ENCODE measurements at places on chromosomes 1 and 21.
A peak's percentile ranks its signal among the peaks of the same experiment; 100 is the strongest.

- no peak for DNase-seq
Observed at GRCh38 chr1:67545364-67545763, 115.2 kb upstream of the SERBP1 start.

DNA sequence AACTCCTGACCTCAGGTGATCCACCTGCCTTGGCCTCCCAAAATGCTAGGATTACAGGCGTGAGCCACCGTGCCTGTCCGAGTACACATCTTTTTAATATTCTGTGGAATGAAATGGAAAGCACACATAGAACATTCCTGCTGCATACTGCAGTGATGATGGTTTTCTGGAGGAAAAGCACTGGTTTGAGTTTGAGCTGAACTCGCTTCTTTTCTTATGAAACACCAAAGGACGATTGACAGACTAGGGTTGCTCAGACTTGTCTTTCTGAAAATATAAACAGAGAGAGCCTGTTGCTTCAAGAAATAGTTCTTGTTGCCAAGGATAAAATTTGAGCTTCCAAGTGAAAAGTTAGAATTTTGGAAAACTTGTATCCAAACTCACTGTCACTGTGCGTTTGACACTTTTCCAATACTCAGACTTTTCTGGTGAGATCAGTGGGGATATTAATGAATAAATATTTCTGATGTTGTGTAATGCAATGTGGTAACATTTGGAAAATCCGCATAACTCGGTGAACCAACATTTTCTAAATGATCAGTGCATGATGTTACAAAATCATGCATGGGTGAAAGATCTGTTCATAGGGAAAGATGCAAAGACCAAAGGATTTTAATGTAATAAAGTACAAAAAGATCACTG is 15.0 kb upstream of the ERMAP start:
- no peak for DNase-seq

GRCh38 chr1:238399558-238399957 is 508.8 kb upstream of the ZP4 start:
- no peak for DNase-seq

DNA sequence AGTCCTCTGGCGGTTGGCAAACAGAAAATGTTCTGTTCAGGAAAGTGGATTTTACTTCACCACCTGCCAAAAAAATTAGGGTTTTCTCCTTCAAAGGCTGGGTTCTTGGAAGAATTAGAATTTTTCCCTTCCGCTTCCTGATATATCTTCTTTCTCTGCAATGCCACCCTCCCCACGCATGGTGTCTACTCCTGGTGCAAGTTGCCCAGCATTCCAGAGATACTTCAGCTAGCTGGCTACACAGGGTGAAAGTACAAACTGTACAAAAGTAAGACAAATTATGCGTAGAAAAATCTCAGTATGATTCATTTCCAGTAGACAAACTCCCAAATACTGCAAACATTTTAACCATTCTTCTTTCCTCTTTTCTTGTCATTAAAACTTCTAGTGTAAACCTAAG is 430.1 kb upstream of the ESRRG start:
- no peak for DNase-seq

DNA sequence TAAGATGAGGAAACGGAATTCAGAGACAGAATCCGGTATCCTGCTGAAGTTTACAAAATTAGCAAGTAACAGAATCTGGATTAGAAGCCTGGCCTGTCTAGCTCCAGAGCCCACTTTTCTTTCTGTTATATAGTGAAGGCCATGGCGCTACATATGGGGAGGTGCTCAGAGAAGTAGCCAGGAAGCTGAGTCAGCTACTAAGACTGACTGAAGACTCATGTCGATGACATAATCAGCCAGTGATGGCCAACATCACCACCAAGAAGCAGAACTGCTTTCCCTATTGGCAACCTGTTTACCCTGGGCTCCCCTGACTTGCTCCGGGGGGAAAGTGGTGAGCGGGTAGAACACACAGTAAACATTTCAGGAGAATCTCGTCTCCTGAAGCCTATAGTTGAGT is 18.8 kb downstream of the LRRC52 start:
- no peak for DNase-seq

GRCh38 chr1:165290148-165290547 is 66.4 kb downstream of the LMX1A start:
- no peak for DNase-seq

DNA sequence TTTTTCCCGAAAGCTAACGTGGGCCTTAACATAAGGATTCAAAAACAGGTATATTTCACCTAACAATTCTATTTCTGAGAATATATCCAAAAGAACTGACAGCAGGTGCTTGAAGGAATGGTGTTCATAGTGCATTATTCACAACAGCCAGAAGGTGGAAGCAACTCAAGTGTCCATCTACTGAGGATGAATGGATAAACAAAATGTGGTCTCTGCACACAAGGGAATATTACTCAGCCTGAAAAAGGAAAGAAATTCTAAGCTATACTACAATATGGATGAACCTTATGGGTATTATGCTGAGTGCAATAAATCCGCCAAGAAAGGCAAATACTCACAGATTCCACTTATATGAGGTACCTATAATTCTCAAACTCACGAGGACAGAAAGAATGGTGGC is 6.1 kb upstream of the RIPPLY3 start:
- no peak for DNase-seq

- no peak for DNase-seq
Observed at GRCh38 chr1:155719703-155720102, 30.8 kb downstream of the DAP3 start.

- no peak for DNase-seq
Observed at GRCh38 chr1:69777971-69778370, 210.2 kb downstream of the LRRC7 start.

- no peak for DNase-seq
Observed at GRCh38 chr1:163144418-163144817, 58.3 kb downstream of the RGS5 start.

- DNase-seq = no peak
Observed at GRCh38 chr1:36486439-36487335, 4.0 kb upstream of the CSF3R start.

- DNase-seq = no peak
Observed at GRCh38 chr1:224082146-224082545, 31.8 kb upstream of the FBXO28 start.

- DNase-seq = no peak
Observed at GRCh38 chr1:150995896-150996295, 10.8 kb downstream of the MINDY1 start.

DNA sequence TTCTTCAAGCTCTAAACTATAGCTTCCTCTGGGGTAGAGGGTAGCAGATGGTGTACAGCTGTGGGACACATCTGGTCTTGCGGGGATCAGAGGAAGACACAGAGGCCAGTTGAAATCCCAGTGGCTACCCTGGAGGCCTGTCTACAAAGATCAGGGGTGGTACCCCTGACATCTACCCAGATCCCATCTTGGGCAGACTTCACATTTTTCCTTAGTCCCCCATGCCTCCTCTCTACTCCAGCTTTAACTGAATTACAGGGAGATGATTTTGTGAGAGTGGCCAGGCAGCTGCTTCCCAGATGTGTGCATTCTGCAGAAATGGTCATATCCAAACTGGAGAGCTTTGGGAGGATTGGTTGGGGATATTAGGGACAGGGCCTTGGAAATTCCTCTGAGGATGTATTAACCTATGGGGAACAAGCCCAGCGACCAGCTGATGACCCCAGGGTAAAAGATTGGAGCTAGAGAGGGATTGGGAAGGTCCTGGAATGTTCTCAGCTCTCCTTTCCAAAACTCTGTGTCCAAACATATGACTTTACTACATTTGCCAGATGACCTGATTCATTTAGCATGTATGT is 9.6 kb upstream of the CD34 start:
- no peak for DNase-seq

- DNase-seq = no peak
Observed at GRCh38 chr1:97071173-97071572, 349.6 kb downstream of the PTBP2 start.

DNA sequence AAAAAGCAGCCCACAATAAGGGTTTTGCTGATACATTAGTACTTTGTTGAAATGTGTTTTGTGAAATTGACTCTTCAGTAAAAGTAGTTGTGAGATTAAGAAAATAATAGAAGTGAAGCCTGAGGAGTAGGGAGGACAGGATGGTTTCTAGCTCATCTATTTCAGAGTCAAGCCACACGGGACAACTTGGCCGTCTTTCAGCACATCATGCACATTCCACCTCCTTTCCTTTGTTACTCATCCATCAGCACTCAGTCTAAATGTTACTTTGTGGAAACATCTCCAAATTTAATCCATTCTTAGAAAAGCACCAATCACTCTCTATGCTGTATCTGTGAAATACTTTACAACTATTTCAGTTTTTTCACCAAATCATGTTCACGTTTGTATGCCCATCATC is 223.3 kb downstream of the FGGY start:
- no peak for DNase-seq

- no peak for DNase-seq
Observed at GRCh38 chr1:54577612-54578011, 29.6 kb downstream of the ACOT11 start.

DNA sequence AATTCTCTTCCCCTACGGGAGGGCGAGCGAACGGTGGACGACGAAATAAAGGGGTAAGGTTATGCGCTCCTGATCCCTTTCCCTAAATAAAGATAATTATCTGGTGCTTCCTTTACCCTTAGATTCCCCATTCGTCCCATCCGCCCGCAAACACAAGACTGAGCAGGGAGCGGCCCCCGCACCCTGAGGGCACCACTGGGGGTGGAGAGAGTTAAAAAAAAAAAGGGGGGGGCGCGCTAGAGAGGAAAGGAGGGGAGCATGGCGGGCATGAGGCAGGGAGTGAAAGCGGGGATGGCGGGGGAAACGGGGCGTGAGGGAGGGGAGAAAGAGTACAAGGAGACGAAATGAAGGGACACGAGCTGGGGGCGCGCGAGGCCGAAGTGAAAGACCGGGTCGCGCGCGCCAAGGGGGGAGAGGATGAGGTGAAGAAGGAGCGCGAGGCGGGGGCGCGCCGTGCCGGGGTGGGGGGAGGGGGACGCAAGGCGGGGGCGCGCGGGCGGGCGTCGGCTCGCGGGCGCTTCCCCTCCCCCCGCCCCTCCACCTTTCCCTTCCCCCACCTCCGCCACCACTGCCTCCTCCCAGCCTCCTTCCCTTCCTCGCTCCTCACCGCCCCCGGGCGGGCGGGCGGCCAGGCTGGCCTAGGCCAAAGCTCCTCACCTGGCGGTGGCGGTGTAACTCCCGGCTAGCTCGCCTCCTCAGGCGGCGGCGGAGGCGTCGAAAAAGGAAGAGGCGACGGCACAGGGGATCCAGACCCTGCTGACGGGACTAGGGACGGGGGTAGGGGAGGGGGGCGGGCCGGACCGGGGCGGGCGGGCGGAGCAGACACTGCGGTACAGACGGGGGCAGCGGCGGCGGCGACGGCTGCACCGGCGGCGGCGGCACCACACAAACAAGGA is 448 bp downstream of the GATAD2B start:
- peak; percentile 76 for DNase-seq

DNA sequence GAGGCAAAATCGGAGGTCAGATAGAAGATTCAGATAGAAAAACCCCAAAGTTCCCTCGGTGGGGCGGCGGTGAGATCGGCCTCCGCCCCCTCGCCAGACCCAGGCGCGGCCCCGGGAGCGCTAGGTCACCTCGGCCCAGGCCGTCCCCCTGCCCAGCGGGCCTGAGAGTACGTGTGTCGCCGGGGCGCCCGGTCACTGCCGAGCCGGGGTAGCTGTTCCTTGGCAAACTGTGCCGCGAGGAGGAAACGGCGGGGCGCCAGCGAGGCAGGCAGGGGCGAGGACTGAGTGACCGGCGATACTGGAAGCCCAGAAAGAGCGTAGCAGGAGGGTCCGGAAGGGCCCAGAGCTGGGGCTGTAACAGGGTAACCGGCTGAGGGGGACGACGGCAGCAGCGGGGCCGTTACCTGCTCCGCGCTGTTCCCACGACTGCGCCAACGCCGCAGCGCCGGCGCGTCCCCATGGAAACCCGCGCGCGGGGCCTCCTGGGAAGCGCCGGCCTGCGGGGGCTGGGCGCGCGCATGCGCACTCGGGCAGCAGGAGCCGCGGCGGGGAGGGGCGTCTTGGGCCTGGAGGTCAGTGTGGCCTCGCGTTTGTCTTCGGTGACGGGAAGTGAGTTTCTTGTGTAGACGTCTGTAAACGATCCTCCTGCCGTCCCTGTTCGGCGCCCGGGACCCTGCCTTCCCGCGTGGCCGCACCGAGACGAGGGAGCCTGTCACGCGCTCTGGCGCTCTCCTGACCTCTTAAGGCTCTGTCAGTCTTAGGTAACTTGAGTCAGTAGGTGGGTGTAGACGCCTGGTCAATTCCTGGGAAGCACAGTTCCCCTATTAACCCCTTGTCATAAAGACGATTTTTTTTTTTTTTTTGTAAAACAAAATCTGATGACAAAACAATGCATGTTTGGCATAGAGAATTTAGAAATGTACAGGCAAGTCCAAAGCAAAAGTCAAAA is at the start of gene LCA5L:
Gene LCA5L (minus strand): TSS at position 458 of the 949 bp plus-strand sequence. CDS start 17,285 bp downstream, outside the sequence.
- peak; percentile 93 for DNase-seq

DNA sequence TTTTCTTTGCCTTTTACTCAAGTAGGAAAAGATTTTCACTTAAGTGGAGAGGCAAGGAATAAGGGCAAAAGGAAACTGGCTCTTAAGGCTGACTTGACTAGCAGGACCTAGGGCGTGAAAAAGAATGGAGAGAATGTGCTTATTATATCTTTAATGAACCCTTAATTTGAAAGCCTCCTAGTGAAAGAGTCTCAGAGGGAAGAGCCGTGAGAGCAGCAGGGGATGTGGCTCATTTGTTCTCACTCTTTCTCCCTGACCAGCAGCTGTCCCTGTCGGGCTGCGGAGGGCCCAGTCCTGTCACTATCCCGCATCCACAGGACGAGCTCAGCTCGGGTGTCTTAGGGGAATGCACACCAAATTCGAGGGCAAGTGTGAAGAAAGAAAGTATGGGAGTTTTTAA is 180.1 kb downstream of the EDEM3 start:
- DNase-seq = no peak

- no peak for DNase-seq
Observed at GRCh38 chr1:243287652-243288051, 31.8 kb downstream of the SDCCAG8 start.

DNA sequence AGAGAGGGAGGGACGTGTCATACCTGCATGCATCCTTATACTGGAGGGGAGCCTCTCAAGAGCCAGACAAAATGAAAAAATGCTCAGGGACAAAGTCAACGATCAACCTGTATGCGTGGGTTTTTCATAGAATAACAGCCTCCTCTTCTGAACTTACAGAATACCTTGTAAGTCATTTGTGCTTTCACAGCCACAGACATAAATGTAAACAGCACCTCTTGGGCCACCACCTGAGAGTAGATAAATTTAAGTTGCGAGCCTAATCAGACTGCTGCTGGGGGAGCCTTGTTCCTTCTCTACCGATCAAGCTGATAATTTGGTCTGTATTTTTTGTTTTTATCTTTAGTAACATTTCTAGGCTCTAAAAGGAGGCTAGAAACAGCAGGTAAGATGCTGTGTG is 223.1 kb downstream of the KIF26B start:
- no peak for DNase-seq
